T47D (cell line): ENCODE measurements at places on chromosomes 7 and 10.

DNA sequence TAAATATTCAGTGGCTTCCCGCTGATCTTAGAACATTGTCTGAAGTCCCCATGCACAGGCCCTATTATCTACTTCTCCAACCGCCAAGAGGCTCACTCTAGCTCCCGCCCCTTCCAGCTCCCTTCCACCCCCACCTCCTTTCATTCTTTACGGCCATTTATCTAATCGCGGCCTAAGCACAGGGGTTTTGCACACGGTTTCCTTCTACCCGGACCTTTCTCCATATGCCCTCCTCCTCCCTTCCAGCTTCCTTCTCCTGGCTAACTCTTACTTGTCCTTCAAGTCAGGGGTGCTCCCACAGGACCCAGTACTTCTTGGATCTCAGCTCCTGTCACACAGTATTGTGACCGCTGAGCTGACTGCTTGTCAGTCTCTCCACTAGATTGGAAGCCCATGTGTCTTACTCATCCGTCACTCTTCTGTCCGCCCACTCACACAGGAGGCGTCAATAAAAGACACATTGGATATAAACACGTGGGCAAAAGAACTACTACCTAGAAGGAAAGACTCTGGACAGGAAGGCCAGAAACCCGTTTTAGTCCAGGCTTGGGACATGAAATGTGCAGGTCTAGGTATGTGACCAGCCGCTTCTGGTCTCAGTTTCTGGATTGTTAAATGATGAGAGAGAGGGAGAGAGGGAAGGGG, 20.2 kb upstream of the HPS1 start:
- no peak for DNase-seq

- DNase-seq = no peak
These were observed 93.5 kb downstream of the CREM start for GRCh38 chr10:35219891-35220890.

DNA sequence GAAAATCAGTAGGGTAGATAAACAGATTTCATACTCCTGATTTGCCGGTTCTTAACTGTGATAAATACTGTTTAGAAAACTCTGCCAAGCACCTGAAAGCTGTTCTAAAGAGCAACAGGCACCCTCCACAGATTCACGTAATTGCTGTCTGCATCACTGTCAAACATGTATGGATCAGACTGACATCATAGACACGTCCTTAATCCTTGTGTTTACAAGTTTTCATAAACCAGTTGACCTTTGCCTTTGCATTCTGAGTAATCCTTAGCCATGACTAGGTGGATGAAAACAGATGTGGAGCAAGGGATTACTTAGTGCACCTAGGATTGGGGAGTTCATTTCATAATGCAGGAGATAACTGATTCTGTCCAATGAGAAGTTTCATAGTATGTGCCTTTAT, 41.6 kb downstream of the SLC39A12 start:
- DNase-seq = no peak

GRCh38 chr10:15625261-15625660, 94.5 kb downstream of the ITGA8 start:
- DNase-seq = no peak

GRCh38 chr10:29946953-29947700, 112.3 kb downstream of the JCAD start:
- no peak for DNase-seq

- peak; percentile 32 for DNase-seq
These were observed 8.5 kb downstream of the RPS24 start for GRCh38 chr10:78042058-78042751.

- no peak for DNase-seq
These were observed 59.3 kb downstream of the CYP2C9 start for GRCh38 chr10:94997741-94998174.
